ENCODE measurements at places on chromosomes 3 and 15. TPM values are rescaled to one million over a fixed set of nuclear protein-coding genes. Genes with fewer than 3 reads are reported as not detected.

FAH gene
- total RNA-seq, result 33.2 TPM

EXD1 gene
- total RNA-seq, result 0.14 TPM

HYAL1 gene
- total RNA-seq, result 0.54 TPM

NANOGP8 gene
- total RNA-seq, result not detected

ADGRG7 gene
- not detected for total RNA-seq

PLCL2 gene
- 3.9 TPM for total RNA-seq

HCLS1 gene
- 0.15 TPM for total RNA-seq

SCN5A gene
- total RNA-seq, result 0.89 TPM

ATOSA gene
- 7.9 TPM for total RNA-seq

TCAIM gene
- total RNA-seq, result 7.7 TPM

GOLGA8Q gene
- 0.11 TPM for total RNA-seq

NCKIPSD gene
- 13.5 TPM for total RNA-seq

VGLL3 gene
- total RNA-seq, result 10.7 TPM

TIGIT gene
- not detected for total RNA-seq

CIB2 gene
- 28.1 TPM for total RNA-seq

TMCO5A gene
- total RNA-seq, result not detected

RMDN3 gene
- 22.3 TPM for total RNA-seq

SERPINI2 gene
- not detected for total RNA-seq

DUOXA2 gene
- not detected for total RNA-seq

C3orf49 gene
- not detected for total RNA-seq

Data from A549 treated with AZD2906 at 1 μM for 4 hours (cell line).